Stimulated activated CD8-positive, alpha-beta memory T cell treated with anti-CD3 and anti-CD28 coated beads, Interleukin-12 subunit alpha, Interleukin-12 subunit beta, amount 100 ng/mL, for 1 hour (primary cell): ENCODE measurements at places on chromosomes 11 and 22.

GRCh38 chr11:1219834-1220815 lies 2.7 kb upstream of the MUC5B start:
- no peak for DNase-seq

- no peak for DNase-seq
Measured at GRCh38 chr11:19368726-19369375, 128.1 kb upstream of the E2F8 start.

- no peak for DNase-seq
Measured at GRCh38 chr11:4060182-4060923, 34.2 kb upstream of the RRM1 start.

DNA sequence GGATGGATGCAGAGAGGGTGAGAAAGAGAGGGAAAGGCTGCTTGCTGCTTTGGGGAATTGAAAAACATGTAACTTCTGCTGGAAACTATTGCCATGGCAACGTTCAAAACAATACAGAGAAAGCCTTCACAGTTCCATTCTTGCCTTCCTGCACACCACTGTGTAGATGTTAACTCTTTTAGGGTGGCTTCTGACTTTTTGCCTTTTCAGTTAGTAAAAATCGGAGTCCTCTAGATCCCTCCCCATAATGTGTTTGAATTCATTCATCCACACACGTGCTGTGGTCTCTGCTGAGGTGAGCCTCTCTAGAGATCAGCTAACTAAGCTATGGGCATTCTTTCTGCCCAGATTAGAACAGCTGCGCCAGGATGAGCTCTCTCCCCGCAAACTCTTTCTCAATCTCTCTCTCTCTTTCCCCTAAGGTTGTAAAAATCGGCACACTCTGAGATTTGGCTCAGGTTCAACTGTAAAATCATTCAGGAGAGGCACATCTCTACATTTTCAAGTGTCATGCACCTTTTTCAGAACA lies 1178.3 kb downstream of the LRRC4C start:
- no peak for DNase-seq

GRCh38 chr11:18804199-18804999 lies 12.8 kb upstream of the PTPN5 start:
- no peak for DNase-seq

DNA sequence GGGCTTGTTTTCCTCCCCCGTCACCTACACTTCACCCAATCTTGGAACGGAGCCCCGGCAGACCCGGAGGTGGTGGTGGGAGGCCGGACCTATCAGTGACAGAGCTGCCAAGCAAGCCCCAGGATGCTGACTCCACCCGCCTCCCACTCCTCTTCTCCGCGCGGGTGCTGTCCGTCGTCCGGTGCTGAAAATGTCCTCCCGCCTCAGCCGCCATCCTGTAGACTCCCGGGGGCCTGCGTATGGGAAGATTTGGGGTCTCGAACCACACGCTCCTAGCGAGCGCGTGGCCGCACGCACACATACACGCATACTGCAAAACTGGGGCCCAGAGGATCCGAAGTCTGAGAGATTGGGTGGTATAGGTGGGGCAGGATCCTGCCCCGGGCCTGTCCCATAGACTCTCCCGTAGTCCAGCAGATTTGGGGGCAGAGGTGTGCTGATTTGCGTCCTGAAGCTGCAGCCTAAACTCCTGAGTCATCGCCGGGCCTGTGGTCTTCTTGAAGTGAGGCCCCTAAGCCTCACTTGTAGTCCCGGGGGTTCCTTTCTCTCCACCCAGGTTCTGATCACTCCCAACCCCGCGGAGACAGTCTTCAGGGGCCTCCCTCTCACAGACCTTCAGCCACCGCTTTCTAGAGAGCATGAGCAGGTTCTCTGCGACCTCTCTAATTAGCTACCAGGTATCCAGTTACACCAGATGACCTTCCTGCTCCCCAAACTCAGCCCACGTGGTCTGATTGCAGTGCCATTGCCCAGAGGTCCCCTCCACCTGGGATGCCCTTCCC lies 796 bp upstream of the YIF1A start:
- DNase-seq, result peak; percentile 50

- no peak for DNase-seq
Measured at GRCh38 chr11:87301785-87302540, 264.2 kb downstream of the TMEM135 start.

DNA sequence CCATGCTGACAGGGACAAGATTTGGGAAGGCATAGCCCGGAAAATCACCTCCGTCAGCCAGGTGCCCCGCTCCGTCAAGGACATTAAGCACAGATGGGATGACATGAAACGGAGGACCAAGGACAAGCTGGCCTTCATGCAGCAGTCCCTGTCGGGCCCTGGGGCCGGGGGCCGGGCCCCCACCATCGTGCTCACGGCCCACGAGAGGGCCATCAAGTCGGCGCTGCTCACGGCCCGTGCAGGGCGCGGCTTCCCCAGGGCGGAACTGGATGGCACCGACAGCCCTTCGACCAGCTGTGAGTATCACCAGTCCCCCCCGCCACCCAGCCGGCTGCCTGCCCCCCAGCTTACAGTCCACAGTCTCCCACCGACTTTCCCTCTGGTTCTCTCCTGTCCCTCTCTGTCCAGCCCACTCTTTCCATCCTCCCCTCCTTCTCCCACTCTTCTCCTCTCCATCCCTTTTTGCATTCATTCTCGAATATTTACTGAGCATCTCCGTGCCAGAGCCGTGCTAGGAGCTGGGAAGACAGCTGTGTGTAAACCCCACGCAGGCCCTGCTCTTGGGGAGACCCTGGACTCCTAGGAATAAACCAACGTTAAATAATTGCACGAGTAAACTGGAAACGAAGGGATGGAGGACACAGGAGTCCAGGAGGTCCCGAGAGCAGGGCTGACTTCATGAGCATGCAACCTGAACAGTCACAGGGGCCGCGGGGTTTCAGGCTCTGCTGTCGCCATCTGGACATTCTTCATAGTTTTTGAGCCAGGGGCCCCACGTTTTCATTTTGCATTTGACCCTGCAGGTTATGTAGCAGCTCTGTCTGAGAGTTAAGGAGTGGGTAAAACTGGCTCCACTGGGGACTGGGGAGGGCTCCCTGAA lies 62.8 kb downstream of the PRDM11 start:
- no peak for DNase-seq

DNA sequence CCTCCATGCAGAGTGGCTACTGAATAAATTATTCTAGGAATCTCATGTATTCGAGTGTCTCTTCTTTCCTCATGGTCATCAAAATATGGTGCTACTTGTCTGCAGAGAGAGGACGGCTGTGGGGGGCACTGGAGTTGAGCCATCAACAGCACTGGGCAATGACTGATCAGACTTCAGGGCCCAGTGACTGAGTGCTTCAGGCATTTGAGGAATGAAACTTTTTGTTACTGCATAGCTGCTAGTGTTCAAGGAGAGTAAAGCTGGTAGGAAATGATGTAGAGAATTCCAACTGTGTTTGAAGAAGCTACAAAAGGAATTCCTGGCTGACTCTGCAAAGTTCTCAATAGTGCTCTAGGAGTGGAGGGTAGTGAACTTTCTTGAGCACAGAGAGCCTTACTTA lies 277.7 kb downstream of the CADM1 start:
- no peak for DNase-seq

- no peak for DNase-seq
Measured at GRCh38 chr11:47271961-47272661, 2.2 kb downstream of the MADD start.

- no peak for DNase-seq
Measured at GRCh38 chr11:100329352-100329751, 357.7 kb upstream of the ARHGAP42 start.

DNA sequence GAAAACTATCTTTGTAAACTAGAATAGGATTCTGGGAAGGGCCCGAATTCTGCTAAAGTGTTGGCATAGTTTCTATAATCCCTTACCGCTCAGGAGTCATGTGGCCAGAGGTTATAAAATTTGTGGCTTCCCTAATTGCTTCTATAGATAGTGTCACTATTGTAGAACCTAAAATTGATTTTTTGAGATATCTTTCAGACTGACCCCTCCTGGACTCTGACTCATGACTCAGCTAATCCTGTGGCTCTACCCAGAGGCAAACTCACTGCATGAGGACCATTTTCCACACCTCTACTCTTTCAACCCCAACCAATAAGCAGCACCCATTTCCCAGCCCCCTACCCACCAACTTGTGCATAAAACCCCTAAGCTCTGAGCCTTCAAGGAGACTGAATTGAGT lies 61.8 kb upstream of the PRSS23 start:
- DNase-seq, result no peak

- no peak for DNase-seq
Measured at GRCh38 chr22:48960980-48961660, 866.6 kb downstream of the BRD1 start.

DNA sequence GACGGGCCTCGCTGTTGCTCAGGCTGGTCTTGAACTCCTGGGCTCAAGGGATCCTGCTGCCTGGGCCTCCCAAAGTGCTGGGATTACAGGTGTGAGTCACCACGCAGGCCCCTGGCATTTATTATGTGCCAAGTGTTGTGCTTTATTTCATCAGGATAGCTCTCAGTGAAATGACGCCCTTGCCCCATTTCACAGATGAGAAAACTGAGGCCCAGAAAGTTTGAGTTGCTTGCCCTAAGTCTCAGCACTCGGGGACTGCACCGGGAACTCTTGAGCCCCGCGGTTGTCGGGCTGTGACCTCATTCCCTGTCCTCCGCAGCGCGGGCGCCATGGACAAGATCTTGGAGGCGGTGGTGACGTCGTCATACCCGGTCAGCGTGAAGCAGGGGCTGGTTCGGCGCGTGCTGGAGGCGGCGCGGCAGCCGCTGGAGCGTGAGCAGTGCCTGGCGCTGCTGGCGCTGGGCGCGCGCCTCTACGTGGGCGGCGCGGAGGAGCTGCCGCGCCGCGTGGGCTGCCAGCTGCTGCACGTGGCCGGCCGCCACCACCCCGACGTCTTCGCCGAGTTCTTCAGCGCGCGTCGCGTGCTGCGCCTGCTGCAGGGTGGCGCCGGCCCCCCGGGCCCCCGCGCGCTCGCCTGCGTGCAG lies 7.3 kb downstream of the USP35 start:
- DNase-seq, result no peak

DNA sequence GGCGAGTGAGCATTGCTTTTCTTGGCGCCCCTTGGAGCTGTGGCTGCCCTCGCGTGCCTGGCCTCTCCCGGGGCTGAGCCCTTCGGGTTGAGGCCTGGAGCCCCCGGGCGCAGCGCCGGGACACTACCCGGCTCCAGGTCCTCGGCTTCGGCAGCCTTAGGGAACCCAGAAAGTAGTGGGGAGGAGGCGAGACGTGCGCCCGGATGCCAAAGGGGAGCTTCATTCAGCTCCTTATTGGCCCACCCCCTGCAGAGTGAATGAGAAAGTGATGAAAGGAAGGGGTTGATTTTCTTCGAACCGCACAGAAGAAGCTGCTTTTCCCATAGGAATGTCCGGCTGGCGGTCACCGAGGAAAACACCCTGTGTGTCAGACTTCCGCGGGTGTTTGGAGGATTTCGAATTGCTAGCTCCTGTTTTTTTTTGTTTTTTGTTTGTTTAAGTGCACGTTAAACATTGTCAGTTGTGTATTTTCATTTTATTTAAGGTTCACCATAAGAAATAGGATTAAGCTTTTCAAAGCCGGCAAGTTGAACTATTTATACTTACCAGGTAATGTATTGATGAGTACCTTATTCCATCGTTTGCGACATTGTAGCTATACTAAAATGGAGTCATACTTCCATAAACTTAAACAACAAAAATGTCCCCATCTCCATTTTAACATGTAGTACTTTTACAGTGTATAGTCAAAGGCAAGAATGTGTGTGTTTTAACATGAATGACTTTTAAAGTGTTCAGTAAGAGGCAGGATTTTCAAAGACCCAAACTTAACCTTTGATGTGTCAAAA lies 841 bp upstream of the EIF4G2 start:
- no peak for DNase-seq

GRCh38 chr11:61828629-61829407 lies 718 bp downstream of the FADS2 start:
- DNase-seq, result no peak

GRCh38 chr11:44057340-44057739 lies 8.7 kb upstream of the ACCS start:
- no peak for DNase-seq

DNA sequence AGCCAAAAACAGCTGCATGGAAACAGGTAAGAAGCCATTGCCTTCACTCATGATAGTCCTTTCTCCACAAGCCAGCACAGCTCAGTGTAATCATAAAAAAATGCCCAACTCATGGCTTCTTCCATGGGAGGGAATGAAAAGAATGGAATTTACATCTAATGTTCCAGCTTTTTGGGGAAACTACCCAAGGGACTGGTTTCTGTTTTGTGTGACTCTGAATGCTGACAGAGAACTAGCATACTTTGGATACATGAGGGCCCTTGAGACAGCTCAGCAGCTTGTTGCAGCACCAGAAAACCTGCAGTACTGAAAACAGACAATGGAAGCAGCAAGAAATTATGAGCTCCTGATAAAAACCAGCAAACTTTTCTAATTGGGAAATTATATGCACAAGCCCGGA lies 24.2 kb upstream of the HORMAD2 start:
- no peak for DNase-seq

DNA sequence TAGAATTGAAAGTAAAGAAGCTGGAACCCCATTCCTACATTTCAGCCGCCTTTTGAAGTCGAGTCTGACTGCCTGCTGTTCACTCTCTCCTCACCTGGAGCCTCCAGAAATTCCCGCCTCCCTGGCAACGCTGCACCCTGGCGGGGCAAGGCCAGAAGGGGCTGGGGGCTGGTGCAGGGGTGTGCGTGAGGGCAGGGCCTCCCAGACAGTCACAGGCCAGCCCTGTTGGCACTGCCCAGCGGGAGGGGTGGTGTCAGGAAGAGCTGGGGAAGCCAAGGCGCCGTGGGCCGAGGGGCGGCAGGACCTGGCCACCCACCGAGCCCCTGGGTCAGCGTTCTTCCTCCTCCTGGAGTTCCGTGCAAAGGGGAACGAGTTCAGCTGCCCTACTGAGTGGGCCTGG lies 123.2 kb downstream of the KCNQ1OT1 start:
- no peak for DNase-seq

- no peak for DNase-seq
Measured at GRCh38 chr11:134613646-134614045, 201.6 kb upstream of the B3GAT1 start.

DNA sequence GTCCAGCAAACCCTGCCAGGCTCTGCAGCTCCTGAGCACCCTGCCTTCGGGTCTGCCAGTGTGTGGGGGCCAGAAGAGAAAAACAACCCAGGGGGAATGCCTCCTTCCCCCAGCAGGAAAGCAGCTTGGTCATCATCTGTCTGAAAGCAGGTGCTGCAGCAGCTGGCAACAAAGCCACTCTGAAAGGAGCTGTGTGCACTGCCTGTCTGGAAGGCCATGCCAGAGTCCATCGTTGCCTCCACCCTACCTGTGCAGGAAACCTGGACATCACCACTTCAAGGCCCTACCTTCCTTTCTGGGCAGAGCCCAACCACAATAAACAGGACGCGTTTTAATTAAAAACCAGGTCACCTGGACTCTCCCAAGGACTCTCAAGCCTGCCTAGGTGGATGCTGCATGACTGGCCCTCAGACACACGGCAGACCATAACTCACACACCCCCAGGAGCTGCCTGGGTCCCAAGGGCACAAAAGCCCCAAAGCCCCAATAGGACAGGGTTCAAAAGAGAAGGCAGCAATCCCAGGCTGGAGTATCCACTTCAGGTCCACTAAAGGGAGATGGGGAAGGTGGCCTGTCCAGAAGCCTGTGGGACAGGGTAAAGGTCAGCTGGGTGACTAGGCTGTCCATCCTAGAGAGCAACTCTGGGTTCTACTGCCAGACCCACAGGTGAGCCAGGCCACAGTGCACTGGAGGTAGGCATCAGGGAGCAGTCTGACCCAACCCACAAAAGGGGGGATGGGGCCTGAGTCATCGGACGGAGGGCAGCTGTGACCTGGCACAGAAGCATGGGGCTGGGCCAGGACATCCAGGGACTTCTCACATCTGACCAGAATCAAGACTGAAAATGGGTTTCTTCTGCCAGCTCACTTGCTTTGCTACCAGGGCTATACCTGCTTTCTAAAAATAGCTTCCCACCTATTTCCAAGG lies 6.1 kb downstream of the GNB1L start:
- DNase-seq, result no peak

- DNase-seq, result peak; percentile 39
Measured at GRCh38 chr11:20367313-20367948, 3.9 kb downstream of the HTATIP2 start.
